NCI-H774 (cell line): ENCODE measurements at places on chromosomes 1 and 21.

GRCh38 chr1:170356585-170356984 lies 175.4 kb upstream of the GORAB start:
- DNase-seq: no peak

DNA sequence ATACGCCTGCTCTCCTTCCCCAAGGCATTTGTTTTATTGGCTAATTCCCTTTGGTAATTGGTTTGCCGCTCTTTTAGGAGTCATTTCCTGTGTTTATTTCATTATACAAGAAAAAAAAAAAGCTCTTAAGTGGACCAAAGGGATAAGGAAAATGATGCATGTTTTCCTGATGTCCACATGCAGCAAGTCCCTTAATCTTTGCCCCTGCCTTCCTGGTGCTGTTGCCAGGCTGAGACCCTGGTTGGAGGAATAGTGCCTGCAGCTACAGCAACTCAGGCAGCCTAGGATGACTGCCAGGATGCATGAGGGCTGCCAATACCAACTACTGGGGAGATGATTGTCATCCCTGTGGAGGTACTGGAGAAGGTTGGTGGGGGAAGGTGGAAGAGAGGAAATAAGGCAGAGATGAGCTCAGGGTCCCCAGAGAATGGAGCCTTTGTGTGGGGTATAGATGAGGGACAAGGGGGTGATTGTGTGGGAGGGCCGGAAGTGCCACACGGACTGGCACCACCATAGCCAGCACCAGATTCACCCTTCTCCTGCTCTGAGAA lies 6.1 kb upstream of the GATAD2B start:
- DNase-seq: no peak

DNA sequence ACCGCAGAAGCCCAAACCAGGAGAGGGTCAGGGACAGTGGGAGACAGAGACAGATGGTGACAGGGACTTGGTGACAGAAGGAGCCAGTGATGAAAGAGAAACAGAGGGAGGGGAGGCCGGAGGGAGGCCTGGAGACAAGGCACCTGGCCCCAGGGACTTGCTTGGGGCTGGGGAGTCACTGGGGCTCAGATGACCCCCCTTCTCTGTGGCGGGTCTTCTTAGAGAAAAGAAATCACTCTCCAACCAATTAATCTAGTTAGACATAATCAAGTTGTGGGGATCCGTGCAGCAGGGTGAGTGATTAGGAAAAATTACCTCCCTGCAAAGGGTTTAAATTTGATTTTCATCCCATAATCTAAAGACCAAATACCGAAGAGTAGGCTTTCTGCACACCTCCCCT lies 519.8 kb downstream of the PTPRU start:
- no peak for DNase-seq

DNA sequence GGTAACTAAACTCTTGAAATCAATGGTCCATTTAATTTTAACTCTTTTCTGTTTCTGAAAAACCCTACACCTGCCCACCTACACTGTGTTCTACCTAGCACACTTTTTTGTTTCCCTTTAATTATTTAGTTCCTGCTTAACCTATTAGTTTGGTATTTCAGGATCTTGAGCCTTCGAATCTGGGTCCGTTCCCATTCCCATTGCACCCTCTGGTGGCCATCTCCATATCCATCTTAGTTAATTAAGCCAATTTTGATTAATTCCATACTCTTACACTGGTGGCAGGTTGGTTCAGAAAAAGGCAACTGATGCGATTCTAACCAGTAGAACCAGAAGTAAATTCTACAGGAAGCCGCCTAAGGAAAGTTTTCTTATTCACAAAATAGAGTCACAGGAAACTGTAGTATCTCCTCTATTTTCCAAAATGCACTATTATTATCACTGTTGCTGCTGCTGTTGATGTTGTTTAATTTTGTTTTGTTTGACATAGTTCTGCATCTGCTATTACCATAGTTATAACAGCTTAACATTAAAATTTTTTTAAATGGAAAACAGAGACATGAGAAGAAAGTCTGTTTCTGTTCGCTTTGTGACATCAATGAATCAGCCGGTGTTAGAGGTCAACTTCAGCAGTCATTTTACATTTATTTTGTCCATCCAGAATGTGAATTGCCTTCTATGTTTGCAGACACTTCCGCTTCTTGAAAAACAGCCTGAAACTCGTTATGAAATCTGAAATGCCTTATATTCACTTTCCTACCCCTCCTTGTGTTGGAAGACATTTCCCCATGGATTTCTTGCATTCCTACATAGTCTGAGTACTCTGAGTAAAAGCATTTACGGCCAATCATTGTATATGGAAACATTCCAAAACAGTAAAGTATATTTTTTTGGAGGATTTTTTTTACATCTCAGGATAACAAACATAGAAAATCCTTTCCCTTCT lies 115.5 kb upstream of the NCAM2 start:
- DNase-seq: peak; percentile 41

- DNase-seq: no peak
These were observed 16.5 kb upstream of the ROR1 start for GRCh38 chr1:63757334-63757733.

- DNase-seq: peak; percentile 23
These were observed 178.4 kb downstream of the PSMG1 start for GRCh38 chr21:39004634-39005501.

DNA sequence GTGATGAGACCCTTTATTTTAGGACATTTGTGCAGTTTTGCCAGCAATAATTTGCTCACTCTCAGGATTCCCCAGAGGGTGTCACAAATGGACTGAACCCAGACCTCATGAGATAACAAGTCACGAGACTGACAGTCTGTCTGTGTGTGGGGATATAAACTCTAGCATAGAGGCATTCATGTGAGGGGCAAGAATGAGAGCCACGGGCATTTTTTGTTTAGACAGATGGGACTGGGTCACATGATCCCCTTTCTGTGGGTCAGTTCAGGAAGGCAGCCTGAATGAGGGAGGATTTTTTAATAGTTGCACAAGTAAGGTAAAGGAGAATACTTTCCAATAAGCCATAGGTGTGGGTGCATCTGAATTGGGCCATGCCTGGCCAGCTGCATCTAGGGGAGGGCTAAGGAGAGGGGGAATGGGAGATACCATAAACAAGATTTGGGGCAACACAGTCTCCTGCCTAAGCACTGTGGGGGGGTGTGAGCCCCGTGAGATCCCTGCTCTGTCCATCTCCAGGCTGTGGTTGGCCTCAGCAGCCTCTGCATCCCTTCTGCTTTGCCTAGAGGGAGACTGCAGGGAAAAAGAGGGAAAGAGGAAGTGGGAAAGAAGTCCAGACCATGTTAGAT lies 66.6 kb downstream of the NAV1 start:
- DNase-seq: no peak

DNA sequence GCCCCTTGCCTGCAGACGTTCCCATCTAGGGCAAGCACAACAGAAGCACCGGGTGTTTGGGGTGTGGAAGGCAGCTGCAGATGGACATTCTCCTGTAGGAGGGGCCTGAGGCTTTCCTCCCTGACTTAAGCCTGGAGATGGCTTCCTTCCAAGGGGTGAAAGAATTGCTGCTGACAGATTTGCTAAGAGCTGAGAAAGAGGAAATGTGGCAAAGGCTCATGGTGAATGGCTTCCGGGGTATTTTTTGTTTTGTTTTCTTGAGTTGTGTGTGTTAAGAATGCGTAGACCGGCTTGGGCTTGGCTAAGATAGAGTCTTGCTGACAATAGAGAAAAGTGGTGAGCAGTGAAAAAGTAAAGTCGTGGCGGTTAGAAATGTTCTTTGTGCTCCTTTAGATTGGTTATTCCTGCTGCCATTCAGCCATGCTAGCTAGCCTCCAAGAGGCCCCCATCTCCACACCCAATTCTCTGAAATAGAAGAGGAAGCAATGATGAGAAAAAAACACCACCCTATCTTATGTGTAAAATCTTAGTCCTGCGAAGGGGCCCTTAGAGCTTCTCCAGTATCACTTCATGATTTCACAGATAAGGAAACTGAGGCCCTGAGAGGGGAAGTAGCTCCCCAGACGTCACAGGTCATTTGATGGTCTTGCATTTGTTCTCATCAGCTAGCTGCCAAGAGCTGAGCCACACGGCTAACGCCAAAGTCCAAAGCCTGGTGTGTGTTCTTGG lies 36.9 kb downstream of the EIF2D start:
- no peak for DNase-seq

GRCh38 chr1:74592580-74593355 lies 80.4 kb upstream of the LRRC53 start:
- DNase-seq: no peak

DNA sequence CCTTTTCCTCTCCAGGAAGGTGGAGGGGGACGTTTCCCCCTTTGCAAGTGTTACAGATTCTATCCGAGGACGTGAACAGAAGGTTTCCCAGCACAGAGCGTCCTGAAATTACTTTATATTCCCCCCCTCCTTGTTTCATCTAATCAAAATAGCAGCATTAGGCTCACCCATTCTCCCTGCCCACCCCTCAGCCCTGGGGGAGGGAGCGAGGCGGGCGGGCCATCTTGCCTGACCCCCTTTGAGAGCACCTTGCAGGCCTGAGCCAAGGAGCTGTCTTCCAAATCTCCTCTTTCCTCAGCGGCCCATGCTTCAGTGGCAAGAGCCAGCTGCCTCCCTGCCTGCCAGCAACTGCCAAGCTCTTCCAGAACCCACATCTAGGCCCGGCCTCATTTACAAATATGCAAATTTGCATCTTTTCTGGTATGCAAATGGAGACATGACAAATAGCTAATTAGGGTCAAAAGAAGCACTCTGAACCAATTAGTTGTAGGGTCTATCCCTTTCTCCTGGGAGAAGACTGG lies 69.1 kb upstream of the POU3F1 start:
- no peak for DNase-seq

GRCh38 chr1:197923038-197923437 lies 5.9 kb downstream of the LHX9 start:
- no peak for DNase-seq

DNA sequence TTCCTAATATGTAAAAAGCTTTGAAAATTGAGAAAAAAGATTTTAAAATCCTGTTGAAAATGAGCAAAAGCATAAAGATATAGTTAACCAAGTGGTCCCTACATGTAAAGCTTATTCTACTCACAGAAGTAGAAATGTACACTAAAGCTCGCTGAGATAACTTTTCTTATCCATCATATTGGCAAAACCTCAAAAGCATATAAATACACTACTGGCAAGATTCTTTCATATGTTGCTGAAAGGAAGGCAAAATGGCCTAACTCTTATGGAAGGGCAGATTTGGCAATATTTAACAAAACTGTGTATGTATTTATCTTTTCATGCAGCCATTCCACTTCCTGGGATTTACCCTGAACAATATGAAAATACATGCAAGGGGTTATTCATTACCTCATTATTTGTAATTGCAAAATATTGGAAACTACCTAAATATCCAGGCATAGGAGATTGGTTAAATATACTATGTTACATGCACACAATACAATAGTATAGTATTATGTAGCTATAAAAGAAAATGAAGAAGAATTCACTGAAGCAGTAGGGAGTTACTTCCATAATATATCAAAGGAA lies 43.2 kb upstream of the LYPLAL1 start:
- DNase-seq: no peak

GRCh38 chr1:78079580-78079979 lies 33.8 kb downstream of the GIPC2 start:
- DNase-seq: no peak

GRCh38 chr1:20255666-20256065 lies 35.0 kb upstream of the VWA5B1 start:
- DNase-seq: no peak

GRCh38 chr1:36349839-36350238 lies 26.4 kb upstream of the EVA1B start:
- no peak for DNase-seq

GRCh38 chr1:19165501-19165900 lies 44.6 kb downstream of the UBR4 start:
- no peak for DNase-seq

DNA sequence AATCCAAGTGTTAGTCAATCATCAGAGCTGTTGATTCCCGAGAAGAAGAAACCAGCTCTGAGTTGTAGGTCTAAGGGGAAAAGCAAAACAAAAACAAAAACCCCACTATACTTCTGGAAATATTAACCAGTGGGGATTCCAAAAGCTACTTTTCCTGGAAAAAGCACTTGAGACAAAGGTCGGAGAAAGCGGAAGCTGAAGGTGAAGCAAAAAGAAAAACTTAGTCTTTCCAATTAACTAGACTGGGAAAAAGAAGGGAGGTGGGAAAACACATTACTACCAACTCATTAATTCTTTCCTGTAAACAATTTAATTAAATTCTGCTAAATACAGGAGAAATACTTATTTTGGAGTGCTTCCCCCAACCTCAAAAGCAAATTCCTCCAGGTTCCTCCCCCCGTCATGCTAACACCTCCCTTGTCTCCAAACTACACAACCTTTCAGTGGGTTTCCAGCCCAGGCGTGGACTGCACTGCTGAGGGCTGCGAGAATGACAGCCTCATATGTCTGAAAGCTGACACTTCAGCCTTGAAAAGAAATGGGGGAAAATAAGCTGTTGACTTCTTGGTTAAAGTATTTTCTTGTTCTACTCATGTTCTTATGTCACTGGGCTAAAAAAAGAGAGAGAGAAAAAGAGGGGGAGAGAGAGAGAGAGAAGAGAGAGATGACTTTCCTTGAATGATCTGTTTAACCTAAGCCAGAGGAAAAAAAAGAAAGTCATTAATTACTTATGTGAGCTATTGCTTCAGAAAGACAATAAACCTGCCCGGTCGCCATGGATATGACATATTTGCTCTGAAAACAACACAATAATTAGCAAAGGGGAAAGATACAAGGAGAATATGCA lies 5.1 kb downstream of the CASZ1 start:
- peak; percentile 65 for DNase-seq

DNA sequence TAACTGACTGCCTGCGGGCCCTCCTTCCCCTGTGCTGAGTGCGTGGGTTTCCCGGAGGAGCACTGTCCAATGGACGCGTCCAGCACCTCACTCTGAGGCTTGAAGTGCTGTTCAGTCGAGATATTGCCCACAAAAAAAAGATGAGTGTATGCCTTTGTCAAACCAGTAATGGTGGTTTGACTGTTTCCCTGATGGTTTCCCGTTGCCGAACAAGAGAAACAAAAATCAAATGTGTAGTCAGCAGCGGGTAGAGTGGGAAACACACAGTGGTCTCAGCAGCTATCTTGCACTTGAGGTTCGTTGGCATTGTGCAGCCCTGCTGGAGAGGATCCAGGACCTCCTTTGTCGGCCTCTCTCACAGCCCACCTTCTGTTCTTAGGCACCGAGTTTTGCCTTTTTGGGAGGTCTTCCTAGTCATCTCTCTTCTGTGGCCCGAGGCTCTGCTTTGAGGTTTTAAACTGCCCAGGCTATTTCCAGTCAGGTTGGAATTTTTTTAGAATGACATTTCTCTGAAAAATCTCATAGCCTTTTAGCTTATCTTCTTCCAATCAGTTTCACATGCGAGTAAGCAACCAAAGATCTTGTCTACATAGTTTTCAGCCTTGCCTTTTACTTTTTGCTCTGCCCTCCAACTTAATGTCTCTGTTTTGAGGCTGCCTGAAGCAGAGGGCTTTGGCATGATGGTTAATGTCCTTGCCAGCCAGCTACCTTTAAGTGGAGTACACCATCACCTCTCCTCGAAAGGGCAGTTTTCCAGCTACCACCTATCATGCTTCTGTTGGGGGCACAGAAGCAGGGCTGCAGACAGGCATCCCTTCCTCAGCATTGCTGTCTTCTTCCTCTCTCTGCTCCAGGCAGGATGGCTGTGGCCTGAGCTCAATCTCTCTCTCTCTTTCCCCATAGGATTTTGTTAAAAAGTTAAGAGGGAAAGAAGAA lies 132.3 kb downstream of the URB2 start:
- DNase-seq: no peak

GRCh38 chr1:89525169-89525855 lies 683 bp downstream of the LRRC8B start:
- no peak for DNase-seq

- DNase-seq: peak; percentile 13
These were observed 128.6 kb downstream of the LHX4 start for GRCh38 chr1:180358649-180359048.

GRCh38 chr1:10078494-10078893 lies 45.7 kb downstream of the UBE4B start:
- no peak for DNase-seq
